ENCODE measurements at places on chromosomes 1 and 21.

GRCh38 chr1:241635556-241636152 lies 4.5 kb downstream of the CHML start:
- no peak for DNase-seq

- no peak for DNase-seq
These were observed 56.5 kb downstream of the HSPG2 start for GRCh38 chr1:21880619-21880970.

DNA sequence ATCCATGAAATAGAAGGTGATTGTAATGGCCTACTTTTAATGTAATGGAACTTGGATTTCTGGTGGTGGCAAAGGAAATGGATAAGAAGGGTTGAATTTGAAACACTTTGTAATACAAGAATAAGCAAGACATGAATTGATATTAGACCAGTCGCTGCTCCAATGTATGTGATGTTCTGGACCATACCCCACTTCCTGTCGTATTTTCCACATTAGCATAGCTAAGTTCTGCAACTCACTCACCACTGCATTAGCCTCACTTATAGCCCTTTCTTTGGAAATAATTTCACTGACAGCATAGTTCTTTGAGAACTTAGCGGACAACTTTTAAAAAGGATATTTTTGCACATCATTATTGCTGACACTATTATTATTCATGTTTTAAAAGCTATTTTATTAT lies 32.3 kb upstream of the CNIH3 start:
- no peak for DNase-seq

- DNase-seq, result no peak
These were observed 29.0 kb downstream of the PTAFR start for GRCh38 chr1:28147264-28148094.

GRCh38 chr1:214520544-214521165 lies 30.7 kb downstream of the PTPN14 start:
- DNase-seq, result no peak

GRCh38 chr1:10708757-10709156 lies 87.7 kb downstream of the CASZ1 start:
- no peak for DNase-seq

GRCh38 chr1:155199792-155200191 lies 7.9 kb downstream of the THBS3 start:
- DNase-seq, result no peak

DNA sequence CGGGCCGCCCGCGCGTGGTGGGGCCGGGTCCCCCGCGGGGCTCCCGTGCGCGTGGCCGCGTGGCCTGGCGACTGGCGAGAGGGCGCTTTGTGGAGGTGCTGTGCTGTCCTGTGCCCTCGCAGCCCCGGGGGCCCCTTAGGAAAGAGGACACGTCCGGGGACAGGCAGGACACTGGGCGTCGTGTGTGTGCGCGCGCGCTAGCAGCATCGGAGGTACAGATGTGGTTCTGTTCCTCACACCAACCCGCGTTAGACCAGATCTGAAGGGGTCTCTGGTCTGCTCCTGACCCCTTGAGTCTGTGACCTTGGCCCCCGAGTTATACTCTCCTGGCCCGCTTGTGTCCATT lies 489 bp downstream of the ACTN2 start:
- no peak for DNase-seq

DNA sequence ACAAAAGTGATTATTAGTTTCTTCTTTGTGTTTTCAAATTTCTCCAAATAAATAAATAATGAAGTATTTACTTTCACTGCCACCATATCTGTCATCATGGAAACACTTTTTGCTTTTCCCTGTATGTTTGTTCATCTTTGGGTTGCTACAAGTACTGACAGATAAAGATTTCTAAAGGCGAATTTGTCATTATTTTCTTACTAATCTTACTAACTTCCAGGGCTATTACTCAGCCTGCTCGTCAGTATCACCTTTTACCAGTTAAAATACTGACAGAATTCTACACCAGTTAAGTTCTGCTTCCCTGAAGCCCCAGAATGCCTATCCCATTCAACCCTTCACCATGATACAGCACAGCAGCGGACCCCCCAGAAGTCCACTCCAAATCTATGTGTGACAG lies 106.1 kb downstream of the CDC42BPA start:
- DNase-seq, result no peak

GRCh38 chr1:223245983-223246382 lies 102.9 kb upstream of the TLR5 start:
- no peak for DNase-seq

DNA sequence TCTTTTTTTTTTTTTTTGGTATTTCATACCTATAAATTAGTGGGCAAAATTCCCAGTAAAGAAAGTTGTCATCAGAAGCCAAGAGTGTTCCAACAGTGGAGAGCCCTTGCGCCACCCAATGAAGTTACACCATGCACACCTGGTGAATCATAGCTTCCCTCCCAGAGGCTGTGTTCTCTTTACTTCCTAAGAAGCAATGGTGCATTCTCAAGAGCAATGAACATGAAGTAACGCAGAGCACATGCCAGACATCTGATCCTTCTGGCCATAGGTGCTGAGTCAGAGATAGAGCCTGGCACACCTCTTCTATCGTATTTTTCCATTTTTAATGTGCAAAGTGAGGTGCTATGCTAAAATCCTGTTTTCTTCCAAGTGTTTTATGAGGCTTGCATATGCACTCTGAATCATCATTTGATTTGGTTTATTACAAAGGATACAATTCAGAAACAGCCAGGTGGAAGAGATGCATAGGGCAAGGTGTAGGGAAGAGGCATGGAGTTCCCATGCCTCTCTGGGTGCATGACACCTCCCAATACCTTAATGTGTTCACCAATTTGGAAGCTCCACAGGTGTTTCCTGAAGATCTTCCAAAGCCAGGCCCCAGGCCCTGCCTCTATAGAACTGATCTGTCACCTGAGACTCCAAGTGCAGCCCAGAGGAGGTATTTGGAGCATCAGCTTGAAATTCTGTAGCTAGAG lies 408.0 kb downstream of the SIPA1L2 start:
- no peak for DNase-seq

- no peak for DNase-seq
These were observed 250.0 kb downstream of the FOXD2 start for GRCh38 chr1:47687631-47688460.

DNA sequence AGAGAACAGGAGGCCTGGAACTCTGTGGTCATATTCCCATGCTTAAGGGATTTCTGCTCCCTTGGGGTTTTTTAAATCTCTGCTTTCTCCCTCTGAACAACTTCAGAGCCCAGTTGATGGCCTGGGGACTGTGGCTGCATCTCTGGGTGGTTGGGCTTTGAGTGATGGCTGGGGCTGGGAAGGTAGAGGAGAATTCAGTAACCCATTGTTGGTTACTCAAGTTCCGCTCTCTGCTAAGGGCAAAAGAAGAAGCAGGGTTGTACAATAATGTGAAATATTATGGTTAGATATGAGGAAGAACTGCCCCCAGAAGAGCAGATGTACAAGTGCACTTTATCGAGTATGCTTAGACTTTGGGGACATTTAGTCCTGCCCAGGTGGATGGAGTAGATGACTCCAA lies 72.1 kb upstream of the CNTN2 start:
- DNase-seq, result no peak

DNA sequence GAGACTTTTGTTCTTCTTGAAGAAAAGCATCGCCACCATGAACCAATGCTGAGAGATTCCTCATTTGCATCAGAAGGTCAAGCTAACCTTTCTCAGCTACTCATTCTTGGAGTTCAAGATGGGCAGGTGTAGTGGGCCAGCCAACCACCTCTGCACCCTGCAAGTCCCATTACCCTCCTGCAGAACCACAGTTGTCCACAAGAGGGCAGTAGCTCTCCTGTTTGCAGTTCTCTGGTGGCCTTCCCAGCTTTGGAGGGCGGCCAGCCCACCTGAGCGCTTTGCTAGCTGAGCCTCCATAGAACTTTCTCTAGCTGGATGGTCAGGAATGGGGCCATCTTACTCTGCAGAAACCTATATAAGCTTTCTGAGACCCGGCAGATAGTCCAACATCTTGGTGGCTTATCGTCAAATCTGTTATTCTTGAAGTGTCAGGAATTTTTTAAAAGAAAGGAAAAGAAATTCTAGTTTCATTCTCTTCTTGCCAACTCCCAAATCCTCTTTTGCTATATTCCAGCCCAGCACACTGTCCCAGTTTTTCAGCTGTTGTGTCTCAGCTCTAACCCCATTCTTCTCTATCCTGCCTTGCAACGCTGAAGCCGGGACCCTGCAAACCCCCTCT lies 11.0 kb upstream of the LMX1A start:
- DNase-seq, result peak; percentile 72

DNA sequence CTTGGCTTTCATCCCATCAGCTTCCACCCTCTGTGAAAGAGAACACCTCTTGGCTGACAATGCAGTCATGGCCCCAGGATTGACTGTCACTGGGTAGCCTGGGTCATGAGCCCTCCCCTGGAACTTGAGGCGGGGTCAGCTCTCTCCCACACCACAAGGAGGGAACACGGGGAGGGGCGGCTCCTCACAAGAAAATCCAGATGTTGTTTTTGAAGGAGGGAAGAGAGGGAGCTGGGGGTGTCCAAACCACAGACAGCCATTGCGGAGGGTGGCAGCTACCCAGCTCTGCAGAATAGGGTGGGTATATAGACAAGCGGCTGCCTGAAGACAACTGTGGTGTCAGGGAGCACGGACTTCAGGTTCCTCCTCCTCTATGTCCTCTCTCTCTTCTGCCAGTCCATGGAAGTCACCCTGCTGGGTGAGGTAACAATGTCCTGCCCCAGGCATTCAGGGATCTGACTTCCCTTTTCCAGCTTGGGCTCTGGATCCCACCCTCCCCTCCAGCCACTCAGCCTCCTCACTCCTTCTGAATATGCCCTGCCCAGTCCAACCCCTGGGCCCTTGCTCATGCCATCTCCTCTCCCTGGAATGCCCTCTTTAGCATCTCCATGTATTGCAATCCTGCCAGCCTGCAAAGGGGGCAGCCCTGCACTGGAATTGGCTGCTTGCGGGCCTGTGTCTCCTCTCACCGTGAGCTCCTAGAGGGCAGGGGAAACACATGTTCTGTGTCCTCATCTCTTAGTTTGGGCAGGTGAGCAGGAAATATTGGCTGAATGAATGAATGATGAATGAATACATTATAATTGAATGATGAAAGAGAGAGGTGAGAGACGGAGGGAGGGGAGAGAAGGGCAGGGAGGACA lies 60.9 kb upstream of the RUNX3 start:
- DNase-seq, result peak; percentile 8

DNA sequence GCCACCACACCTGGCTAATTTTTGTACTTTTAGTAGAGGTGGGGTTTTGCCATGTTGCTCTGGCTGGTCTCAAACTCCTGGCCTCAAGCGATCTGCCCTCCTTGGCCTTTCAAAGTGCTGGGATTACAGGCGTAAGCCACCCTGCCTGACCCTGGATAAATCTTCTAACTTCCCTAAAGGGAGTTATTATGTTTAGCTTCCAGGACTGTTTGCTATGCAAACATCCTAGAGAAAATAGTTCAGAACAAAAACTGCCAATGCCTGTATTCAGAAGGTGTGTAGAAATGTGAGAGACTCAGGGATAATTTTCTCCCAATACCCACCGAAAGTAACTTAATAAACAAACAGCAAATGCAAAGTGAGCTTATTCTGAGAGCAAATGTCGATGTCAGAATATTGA lies 301.2 kb downstream of the TGFB2 start:
- DNase-seq, result no peak

GRCh38 chr1:154802336-154802969 lies 67.6 kb downstream of the KCNN3 start:
- no peak for DNase-seq

- DNase-seq, result no peak
These were observed 1171.8 kb upstream of the B3GALT2 start for GRCh38 chr1:194358208-194358581.

GRCh38 chr1:31423418-31423947 lies 10.5 kb downstream of the SERINC2 start:
- DNase-seq, result peak; percentile 35

DNA sequence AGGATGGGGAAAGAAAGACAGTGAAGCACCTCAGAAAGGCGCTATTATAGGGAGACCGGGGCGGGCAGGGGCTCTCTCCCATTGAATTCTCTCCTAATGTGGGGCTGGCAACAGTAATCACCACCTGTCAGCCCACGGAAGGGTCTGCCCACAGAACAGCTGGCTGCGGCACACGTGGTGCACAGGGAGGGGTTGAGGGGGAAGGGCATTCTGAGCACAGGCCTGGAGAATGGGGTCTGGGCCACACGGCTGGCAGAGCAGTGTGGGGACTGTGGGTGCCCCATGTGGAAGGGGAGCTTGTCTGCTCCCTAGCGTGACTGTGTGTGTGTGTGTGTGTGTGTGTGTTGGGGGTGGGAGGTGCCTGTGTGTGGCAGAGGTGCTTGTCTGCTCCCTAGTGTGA lies 4.1 kb downstream of the OLFML3 start:
- DNase-seq, result peak; percentile 20

DNA sequence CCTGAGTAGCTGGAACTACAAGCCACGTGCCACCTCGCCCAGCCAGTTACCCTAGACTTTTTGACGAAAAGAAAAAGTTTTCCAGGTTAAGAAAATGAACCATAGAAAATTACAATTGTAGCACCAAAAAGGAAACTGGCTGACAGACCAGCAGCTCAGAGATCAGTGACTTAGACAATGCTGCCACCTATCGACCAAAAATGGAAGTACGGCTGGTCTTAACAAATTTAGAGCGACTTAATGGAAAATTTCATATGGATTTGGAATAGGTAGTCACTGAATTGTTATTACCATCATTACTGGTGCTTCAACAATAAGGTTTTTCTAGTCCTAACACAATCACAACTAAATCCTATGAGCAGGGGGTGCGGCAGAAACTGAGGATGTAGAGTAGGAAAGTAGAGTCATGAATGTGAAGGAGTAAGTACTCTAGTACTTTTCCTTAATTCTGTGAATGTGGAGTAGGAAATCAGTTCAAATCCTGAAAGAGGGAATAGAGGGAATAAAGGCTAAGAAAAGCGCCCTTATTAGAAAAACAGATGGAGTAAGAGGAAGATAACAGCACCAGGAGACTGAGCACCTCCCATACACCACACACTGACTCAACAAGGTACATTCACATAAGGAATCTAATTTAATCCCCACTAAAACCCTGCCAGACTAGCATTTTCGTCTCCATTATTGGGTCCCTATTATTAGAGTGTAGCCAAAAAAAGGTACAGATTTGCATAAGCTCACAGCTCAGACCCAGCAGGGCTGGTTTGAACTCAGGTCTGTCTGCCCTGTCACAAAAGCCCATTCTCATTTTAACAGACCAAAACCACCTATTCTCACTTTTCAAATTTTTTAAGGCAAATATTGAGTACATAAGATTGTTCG lies 37.9 kb upstream of the MGST3 start:
- DNase-seq, result peak; percentile 34

DNA sequence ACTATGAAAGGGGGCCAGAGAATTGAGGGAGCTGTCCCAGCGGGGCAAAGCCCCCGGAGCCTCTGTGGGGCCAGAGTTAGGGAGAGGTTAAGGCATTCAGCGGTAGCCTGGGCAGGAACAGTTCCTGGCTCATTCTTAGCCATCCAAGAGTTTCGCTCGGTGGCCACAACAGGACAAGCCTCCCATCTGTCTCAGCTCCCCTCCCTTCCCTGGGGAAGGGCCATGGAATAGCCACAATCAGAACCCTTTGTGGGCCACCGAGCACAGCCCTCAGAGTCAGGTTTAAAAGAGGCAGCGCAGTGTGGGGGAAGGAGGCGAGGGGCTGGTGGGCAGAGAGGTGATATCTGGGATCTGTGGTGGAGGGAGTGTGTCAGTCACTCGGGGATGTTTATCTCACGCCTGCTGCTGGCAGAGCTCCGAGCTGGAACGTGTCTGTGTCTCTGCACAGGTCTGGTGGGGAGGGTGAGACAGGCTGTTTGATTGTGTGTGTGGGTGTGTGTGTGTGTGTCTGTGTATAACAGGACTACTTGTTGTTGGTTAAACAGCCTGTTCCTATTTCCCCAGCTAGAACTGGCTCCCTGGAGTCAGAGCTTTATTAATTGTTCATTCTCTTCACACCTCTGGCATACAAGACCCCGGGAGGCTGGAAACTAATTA lies 49.6 kb upstream of the GOLT1A start:
- DNase-seq, result no peak
